ENCODE measurements at places on chromosomes 16 and 17. TPM values are rescaled to one million over a fixed set of nuclear protein-coding genes. Genes with fewer than 3 reads are reported as not detected.
A peak's percentile ranks its signal among the peaks of the same experiment; 100 is the strongest.

DNA sequence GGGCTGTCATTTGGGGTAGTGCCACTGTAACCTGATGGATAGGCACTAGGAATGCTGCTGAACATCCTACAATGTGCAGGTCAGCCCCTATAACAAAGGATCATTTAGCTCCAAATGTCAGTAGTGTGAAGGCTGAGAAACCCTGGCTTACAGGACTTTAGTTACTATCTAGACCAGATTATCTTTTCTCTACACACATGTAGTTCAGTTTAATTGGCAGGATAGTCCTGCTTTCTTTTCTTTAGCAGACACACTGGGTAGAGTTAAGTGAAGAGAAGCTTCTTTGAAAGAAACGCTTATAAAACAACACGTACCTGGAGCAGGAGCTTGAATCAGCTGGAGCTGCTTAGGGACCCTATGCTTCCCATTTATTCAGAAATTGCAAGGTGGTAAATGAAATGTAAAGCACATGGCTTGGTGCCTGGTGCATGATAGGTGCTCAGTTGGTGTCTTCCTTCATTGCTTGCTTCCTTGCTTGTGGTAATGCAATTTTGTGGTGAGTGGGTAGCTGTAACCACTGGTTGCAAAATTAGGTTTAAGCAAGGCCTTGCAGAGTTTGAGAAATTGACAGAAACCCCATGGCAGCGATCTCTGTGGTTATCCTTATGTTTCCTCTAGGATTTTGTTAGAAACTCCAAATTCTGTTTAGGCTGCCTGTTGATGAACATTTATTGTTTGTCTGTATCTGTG, 9.4 kb downstream of the METTL9 start:
- DNase-seq = no peak
- peaks cover 6% of the 10 kb centered on the region for H3K4me1 ChIP-seq
- H3K27me3 ChIP-seq = no peaks in the 10 kb centered on the region
- H3K4me3 ChIP-seq = no peak overlapping the region

Gene TP53TG3
- total RNA-seq = not detected

Gene DPEP3
- not detected for total RNA-seq

Gene CFAP97D1
- not detected for total RNA-seq

GRCh38 chr17:28950017-28950751, 1.1 kb downstream of the PHF12 start:
- DNase-seq = peak; percentile 39
- H3K27ac ChIP-seq = peak overlapping the region; percentile 91
- peaks cover 7% of the 10 kb centered on the region for H3K4me1 ChIP-seq
- H3K36me3 ChIP-seq = no peaks in the 10 kb centered on the region
- no peaks in the 10 kb centered on the region for H3K27me3 ChIP-seq

Gene BICDL2
- 0.18 TPM for total RNA-seq

DNA sequence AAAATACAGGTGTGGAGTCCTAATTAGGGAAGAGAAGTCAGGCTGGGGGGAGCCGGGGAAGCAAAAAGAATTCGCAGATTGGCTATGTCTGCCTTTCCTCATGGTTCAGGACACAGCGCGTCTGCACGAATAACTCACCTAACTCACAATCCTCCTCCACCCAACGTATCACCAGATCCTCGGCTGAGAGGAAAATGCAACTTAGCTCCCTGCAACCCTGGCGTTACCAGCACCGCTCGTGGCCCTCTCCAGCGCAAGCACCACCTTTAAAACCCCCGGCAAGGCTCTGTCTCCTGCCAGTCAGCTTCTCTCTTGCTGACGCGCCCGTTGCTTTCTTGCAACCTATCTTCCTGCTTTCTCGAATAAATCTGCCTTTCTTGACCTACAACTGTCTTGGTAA, 49.8 kb upstream of the METRNL start:
- H3K27me3 ChIP-seq = no peaks in the 10 kb centered on the region
- no peaks in the 10 kb centered on the region for H3K4me1 ChIP-seq
- no peak overlapping the region for H3K4me3 ChIP-seq
- peaks cover 7% of the 10 kb centered on the region for H3K36me3 ChIP-seq
- no peak for DNase-seq

Gene NAGLU
- total RNA-seq = 7.5 TPM

DNA sequence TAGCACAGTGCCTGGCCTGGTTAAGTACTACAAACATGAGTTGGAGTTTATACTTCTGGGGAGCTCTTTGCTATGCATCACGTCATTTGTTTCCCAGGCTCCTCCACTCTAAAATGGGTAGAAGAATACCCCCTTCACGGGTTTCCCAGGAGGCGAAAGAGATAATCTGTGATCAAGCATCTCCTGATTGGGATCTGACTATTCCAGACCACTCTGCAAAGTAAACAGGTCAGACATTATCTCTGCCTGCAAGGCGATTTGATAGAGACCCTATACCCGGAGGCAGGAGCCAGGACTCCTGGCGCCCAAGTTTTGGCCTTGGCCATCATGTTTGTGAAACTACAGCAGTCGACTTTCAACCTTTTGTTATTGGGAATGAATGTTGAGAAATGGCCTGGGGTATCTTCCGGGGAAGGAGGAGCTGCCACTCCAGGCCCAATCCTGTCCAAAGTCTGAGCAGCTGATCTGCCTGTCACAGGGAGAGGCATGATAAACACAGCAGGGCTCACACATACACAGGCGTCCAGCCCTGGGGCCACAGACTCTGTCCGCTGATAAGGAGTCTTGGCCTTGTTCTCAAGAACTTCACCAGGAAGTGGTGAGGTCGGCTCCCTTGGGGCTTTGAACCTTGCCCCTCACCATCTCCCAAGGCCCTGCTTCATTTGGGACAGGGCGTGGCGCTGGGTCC, 199.9 kb downstream of the MAF start:
- H3K4me1 ChIP-seq = no peaks in the 10 kb centered on the region
- DNase-seq = no peak
- no peaks in the 10 kb centered on the region for H3K27me3 ChIP-seq

DNA sequence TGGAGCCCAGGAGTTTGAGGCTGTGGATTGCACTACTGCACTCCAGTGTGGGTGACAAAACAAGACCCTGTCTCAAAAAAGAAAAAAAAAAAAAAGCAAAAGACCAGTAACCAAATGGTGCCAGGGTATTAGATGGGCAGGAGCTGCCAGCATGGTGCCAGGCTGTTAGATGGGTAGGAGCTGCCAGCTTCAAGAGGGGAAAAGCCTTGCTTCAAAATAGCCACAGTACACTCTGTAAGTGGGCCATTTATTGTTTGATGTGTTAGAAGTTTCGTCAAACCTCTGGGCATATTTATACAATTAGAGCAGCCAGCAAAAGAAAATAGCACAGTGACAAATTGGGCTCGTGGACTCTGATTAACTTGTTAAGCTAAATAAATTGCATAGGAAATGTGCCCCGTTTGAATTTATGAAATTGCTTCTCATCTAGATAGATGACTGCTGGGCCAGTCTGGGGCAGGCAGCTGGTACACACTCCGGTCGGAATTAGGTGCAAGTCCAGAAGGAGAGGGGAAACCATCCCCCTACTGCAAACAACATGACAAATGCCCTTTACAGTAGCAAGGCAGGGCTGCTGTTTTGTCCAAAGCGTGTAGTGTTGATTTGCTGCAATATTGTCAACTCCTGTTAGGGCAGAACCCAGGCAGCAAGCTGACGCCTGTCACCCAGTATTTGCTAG, 126.3 kb upstream of the IRX3 start:
- H3K36me3 ChIP-seq = no peaks in the 10 kb centered on the region
- H3K4me1 ChIP-seq = no peaks in the 10 kb centered on the region
- H3K27ac ChIP-seq = no peak overlapping the region
- no peaks in the 10 kb centered on the region for H3K27me3 ChIP-seq
- H3K4me3 ChIP-seq = no peak overlapping the region

DNA sequence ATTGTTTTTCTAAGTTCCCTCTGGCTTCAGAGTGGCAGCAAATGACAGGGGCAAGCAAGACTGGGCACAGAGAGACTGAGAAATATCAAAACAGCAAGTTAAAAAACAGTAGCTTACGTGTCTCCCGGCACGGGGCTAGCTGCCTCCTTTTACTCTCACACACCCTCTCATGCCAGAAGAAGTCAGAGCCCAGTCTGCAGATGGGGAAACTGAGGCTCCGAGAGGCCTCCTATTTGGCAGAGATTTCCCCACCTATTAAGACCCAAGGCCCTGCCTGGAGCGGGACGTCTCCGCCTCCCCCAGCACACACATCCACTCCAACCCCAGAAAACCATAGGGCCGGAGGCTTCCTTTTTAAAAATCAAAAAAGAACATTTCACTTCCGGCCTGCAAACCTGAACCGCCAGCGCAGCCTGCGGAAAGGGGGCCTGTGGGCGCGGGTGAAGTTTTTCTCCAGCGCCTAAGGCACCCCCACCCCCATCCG, 832 bp downstream of the CARHSP1 start:
- DNase-seq = no peak
- peaks cover 4% of the 10 kb centered on the region for H3K36me3 ChIP-seq
- peaks cover 17% of the 10 kb centered on the region for H3K4me1 ChIP-seq

Gene VAC14
- 18.3 TPM for total RNA-seq

Measured in IMR-90 (cell line).